Activated CD8-positive, alpha-beta memory T cell treated with anti-CD3 and anti-CD28 coated beads for 24 hours (primary cell): ENCODE measurements at places on chromosomes 3 and 15.

DNA sequence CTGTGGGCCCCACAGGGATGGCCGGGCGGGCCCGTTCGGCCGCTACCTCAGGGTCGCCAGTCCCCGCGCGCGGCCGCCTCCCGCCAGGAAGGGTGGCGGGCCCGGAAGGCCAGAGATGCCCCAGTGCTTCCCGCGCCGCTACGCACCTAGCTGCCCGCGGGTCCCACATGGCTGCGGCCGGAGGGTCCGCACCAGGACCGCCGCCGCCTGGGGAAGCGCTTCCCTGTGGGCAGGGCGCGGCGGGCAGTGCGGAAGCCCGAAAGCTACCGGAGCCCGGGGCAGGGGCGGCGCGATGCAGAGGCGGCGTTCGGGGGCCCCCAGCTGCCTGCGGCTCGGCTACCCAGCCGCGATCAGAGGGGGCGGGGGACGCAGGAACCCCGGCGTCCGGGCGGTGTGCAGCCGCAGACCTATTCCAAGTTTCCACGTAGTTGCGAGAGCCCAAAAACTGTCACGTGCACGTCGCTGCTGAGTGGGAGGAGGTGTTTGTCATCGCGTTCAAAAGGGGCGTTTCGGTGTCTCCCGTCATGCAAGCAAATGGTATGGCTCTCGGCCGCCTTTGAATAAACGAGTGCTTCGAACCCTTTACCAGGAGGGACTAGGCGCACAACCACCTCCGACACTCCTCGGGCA is at the start of gene TRANK1:
Gene TRANK1, minus strand, starts transcription at position 414 of the 630 bp plus-strand sequence. Its CDS starts 245 bp downstream, at position 169.
- peak; percentile 89 for DNase-seq

DNA sequence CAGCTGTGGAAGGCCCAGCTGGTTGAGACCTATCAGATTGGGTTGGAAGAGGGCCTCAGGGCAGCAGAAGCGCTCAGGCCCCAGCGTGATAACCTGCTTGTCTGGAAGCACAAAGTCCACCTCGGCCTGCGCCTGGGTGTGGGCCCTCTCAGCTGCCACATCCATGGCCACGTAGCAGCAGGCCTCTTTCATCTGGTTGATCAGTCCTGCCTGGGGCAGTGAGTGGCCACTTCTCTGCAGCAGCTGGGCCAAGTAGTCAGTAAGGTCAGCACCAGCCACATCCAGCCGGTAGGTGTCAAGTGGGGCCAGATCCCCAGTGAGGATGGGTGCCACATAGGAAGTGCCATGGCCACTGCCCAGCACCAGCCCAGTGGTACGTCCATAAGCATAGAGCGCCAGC is 3.9 kb upstream of the CAMKV start:
- DNase-seq, result no peak

- no peak for DNase-seq
These were observed 62.9 kb upstream of the FNDC3B start for GRCh38 chr3:171976526-171976925.

DNA sequence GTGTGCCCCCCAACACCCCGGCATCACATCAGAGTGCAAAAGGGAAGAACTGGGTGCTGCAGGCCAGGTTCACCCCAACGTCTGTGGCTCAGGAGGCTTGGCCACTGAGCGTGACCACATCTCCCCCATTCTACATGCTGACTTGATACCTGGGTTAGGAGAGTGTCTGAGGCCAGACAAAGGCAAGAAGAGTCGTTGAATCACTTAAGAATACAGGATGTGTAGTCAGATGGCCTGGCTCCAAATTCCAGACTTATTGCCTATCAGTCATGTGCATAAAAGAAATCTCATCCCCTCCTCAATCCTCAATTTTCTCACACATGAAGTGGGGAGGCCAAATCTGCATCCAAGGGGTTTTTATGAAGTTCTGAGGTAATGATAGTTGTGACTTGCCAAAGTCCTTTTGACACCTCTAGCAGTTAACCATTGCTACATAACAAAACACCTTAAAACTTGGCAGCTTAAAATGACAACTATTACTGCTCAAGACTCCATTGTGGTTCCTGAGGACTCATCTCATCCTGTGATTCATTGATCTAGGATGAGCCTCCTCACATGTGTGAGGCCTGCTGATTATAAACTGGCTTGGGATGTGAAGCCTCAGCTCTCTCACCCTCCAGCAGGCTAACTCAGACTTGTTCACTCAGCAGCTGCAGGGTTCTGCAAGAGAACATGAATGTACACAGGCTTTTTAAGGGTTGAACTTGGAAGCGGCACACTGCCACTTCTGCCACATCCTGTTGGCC is 138.8 kb upstream of the TLE3 start:
- no peak for DNase-seq

GRCh38 chr15:25366058-25366457 is 72.8 kb downstream of the UBE3A start:
- no peak for DNase-seq

DNA sequence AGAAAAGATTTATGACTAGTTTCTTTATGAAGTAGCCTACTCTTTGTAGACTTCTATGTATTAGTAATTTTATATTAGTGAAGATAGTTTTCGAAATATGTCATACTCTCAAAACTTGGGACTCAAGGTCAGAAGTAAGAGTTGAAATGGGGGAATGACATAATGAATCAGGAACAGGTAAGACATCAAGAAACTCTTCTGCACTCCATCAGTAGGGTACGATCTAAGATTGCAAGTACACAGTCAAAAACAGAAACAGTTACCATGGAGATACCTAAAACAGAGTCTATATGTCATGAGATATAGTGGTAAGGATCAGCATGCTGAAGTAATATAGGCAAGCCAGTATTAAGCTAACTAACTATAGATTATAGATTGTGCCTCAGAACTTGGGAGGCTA is 187.0 kb upstream of the MLF1 start:
- no peak for DNase-seq

- DNase-seq, result peak; percentile 100
These were observed at the start of the genes EMC7 and PGBD4 for GRCh38 chr15:34101366-34102174. TSS of gene EMC7 (minus strand) at chr15:34101862. CDS start at chr15:34101839, 23 bp downstream. TSS of gene PGBD4 (plus strand) at chr15:34102083. CDS start at chr15:34102532, 449 bp downstream.

GRCh38 chr15:77508541-77509243 is 88.0 kb downstream of the HMG20A start:
- no peak for DNase-seq

DNA sequence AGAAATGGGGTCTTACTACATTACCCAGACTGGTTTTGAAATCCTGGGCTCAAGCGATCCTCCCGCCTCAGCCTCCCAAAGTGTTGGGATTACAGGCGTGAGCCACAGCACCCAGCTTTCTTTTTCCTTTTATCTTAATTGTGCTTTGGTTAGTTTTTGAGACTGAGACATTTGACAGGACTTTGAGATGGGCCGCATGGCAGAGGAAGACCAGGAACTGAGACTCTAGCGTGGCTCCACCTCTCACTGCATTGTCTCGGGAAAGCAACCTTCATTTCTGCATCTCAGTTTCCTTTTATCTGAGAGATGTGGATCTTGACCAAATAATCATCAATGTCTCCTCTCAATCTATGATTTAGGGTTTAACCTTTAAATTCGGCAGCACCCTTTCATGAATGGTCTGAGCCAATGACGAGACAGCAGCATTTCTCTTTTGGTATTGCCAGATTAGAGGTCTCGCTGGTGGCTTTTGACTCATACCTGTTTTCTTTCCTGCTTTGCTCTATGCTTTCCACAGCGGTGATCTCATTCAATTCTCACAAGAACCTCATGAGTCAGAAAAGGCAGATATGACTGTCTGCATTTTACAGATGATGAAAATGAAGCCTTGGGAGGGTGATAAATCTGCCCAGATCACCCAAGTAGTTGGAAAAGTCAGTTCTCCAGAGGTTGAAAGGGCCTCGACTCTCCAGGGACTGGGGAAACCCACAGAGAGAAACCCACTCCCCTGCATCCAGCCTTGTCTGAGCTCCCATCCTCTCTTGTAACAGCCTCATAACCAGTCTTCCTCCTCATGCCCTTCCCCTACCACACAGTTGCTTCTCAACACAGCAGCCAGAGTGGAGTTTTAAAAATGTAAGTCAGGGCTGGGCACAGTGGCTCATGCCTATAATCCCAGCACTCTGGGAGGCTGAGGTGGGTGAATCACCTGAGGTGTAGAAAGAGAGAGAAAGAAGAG is 84.8 kb upstream of the FOXB1 start:
- peak; percentile 84 for DNase-seq

- no peak for DNase-seq
These were observed 154.9 kb downstream of the SSR3 start for GRCh38 chr3:156400062-156400461.

GRCh38 chr3:184129012-184129411 is 6.1 kb upstream of the EIF2B5 start:
- no peak for DNase-seq

GRCh38 chr3:16302082-16302631 is 37.1 kb downstream of the OXNAD1 start:
- DNase-seq, result no peak

- DNase-seq, result no peak
These were observed 19.6 kb downstream of the CD86 start for GRCh38 chr3:122074621-122075265.

DNA sequence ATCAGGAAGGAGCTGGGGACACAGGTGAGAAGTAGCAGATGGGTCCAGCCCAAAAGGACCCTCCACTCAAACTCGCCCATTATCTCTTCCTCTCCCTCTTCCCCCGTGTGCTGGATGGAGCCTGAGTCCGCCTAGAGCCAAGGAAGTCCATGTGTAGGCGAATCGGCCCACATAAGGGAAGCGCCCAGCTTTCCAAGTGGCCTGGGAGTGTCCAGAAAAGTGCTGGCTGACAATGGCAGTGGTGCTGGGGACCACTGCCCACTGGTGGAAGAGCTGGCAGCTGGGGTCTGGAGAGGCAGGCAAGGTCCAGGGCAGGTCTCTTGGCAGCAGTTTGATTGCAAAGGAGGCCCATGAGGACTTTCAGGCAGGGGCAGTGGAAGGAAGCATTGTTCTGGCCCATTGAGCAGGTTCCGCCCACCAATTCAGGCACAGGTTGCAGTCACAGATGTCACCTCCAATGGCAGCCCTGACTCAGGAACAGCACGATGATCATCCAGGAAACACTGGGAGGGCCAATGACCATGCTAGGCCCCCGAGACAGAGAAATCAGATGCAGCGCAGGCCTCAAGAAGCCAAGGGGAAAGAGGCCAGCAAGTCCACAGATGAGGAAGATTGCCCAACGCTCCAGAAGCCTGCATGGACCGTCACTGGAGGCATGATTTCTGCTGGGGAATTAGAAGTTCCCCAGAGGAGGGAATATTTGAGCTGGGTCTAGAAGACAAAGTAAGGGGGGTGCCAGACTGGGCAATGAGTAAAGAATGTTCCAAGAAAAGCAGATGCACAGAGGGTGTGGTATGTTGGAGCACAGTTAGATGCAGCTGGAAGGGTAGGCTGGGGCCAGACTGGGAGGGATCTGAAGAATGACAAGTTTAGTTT is 3.0 kb downstream of the MFGE8 start:
- no peak for DNase-seq

DNA sequence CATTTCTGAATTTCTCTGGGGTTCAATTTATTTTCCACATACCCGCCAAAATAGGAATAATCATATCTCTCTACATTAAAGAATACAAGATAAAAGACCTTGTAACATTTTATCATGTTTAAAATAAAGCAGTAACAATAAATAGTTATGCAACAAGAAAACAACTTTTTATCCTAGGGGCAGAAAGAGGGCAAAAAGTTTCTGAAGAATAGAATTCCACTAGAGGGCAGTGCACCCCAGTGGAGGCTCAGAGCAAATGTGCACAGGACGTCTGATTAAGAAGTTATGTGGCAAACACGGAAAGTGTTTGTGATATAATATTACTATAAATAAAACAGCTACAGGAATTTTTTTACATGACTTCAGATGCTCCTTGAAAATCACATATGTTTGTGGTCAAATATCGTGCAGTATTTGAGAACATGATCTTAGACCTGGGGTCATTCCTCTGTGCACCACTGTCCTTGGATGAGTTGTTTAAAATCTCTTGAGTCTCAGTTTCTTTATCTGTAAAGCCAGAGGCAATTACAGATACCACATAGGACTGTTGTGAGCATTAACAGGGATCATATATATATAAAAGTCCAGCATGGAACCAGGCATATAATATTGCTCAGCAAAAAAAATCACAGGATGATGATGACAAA is 13.2 kb upstream of the PIK3R4 start:
- DNase-seq, result peak; percentile 65

GRCh38 chr15:95989392-95989791 is 341.1 kb upstream of the NR2F2 start:
- no peak for DNase-seq

- no peak for DNase-seq
These were observed 203.5 kb downstream of the MECOM start for GRCh38 chr3:169460035-169460434.

- DNase-seq, result no peak
These were observed 145.2 kb downstream of the FILIP1L start for GRCh38 chr3:99969136-99969535.

- peak; percentile 85 for DNase-seq
These were observed at the start of gene HAPLN3 for GRCh38 chr15:88894819-88895767. TSS of gene HAPLN3 (minus strand) at chr15:88895544. CDS start at chr15:88887298, 8,246 bp downstream.

DNA sequence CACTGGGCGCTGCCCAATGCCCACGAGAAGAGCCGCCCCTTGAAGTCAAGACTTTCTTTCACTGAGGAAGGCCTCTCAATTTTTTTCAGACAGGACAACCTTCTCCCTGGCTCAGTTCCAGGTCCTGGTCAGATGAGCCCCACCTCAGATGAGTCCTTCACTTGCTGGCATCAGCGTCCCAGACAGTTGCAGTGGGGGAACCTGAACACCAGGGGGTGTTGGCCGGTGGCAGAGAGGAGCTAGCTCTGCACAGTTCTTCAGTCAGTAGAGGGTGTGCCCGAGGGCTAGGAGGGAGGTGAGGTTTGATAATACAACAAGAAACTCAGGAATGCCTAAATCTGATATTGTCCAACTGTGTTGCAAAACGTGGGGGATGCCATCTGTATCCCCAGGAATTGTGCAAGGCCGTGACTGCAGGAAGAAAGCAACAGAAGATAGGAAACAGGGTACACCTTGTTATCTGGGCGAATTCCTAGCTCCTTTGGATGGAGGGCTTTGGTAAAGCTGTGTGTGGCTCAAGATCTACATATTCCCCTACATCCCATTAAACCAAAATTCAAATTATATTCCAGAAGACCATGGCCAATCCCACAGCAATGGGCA is 34.3 kb downstream of the CCR3 start:
- DNase-seq, result peak; percentile 93

DNA sequence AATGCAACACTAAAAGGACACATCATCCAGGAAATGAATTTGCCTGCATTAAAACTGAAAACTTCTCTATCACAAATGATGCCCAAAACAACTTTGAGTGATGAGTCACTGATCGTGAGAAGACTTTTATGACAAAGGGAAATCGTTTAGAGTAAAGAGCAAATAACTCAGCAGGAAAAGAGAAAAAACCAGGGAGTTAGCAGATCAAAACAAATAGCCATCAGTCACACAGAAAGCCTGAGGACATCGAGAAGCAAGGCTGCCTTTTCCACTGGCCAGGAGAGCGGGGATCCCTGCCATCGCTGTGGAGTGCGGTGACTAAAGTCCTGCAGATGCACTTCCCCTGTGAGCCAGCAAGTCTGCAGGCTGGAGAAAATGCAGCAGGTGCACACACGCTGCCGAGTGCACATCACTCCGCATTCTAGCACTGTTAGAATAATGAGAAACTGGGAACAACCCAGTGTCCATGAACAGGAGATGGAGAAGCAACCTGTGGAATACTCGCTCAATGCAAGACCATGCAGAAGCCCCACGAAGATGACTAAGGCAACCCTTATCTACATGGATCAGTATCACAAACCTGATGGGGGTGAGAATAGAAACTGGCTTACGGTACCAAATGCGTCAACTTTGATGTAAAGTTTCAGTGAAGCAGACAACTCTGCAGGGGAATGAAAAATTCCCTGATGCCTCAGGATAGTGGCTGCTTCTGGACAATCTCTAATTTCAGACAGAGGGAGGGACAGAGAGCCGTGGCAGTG is 86.4 kb downstream of the NSMCE3 start:
- no peak for DNase-seq

- no peak for DNase-seq
These were observed 60.9 kb downstream of the TGFBR2 start for GRCh38 chr3:30667280-30667651.

GRCh38 chr3:157175691-157176507 is 16.0 kb upstream of the CCNL1 start:
- DNase-seq, result peak; percentile 63
